Right forelimb (tissue), 1 donor: ENCODE measurements at places on chromosomes 3 and 15.
A peak's percentile ranks its signal among the peaks of the same experiment; 100 is the strongest.

- DNase-seq = no peak
These were observed 45.7 kb downstream of the CHSY1 start for GRCh38 chr15:101206176-101206591.

- DNase-seq = no peak
These were observed 22.3 kb upstream of the GHSR start for GRCh38 chr3:172470588-172470987.

DNA sequence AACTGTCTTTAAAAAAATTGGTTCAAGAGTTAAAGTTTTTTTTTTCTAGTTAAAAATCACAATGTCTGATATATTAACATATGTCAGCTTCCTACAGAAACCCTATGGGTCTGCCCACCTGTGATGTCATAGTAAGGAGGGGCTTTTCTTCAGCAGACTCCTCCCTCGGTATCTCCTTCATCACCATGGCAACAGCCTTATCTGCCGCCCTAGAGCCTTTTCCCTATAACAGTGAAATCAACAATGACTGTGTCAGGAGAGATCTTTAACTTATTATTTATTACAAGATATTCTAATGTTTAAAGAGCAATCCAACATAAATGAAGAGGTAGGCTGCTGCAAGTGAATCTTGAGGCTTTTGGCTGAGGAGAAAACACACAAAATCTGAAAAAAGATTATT lies 138.7 kb downstream of the PEX5L start:
- no peak for DNase-seq

GRCh38 chr3:43432462-43432861 lies 146.1 kb downstream of the SNRK start:
- no peak for DNase-seq

GRCh38 chr3:99625237-99625622 lies 13.2 kb upstream of the COL8A1 start:
- no peak for DNase-seq

DNA sequence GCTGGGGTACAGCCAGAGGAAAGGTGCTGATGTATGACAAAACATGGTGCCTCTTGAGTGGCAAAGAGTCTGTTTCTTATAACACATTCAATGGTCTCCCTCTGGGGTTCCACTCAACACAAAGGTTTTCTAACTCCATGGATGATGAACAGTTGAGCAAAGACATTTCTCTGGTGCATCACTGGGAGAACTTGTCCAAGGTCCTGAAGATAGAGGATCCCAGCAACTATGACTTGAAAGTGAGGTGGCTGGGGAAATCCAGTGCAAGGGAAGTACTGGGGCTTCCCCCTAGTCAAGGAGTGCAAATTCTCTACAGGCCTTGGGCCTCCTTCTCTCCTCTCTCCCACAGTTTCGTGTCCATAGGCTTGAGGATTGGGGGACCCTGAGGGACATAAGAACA lies 431.1 kb downstream of the WDR72 start:
- no peak for DNase-seq

- peak; percentile 92 for DNase-seq
These were observed 800 bp upstream of the RAP2B start for GRCh38 chr3:153161138-153161713.

DNA sequence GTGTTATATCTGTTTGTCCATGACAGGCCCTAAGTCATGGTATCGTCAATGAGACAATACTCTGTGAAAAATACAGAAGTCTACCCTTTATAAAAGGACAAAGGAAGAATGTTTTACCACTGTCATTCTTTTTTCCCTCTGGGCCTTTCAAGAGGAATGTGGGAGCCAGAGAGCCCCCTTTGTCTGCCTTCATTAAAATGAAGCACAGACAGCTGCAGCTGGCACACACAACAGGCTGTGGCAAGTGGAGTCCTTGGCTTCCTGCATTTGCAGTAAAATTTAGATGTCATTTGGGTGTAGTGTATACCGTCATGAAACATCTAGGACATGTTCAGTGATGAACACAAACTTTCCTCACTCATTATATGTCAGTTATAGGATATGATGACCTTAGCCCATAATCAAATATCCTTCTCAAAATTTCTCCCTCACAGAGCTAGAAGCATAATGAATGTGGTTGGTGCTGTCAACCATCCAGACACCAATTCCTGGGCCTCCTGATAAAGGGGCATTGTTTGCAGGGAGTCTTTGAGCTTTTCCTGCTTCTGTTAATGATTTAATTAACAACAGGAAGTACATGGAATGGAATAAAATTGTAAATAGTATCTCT lies 76.4 kb downstream of the DHX36 start:
- DNase-seq = no peak

GRCh38 chr3:71016178-71016845 lies 567.2 kb downstream of the FOXP1 start:
- DNase-seq = no peak

GRCh38 chr3:66152336-66152735 lies 68.5 kb upstream of the SLC25A26 start:
- DNase-seq = no peak

DNA sequence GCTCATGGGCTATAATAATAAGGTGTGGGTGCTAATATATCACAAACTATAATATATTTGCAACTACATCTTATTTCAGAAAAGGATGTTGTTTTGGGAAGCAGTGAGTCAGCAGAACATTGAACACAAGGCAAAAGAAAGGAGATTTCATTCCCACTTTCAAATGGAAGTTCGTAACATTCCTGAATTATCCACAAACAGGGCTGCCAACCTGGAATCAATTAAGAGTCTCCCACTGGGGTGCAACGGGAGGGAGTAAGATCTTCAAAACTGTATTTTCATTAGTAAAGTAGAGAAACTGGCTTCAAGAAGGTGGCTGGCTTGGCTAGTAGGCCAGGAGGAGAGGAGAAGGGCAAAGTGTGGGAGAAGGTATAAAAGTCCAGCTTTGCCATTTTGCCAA lies 479.6 kb downstream of the CNTN3 start:
- no peak for DNase-seq
